ENCODE measurements at places on chromosomes 16 and 17.

DNA sequence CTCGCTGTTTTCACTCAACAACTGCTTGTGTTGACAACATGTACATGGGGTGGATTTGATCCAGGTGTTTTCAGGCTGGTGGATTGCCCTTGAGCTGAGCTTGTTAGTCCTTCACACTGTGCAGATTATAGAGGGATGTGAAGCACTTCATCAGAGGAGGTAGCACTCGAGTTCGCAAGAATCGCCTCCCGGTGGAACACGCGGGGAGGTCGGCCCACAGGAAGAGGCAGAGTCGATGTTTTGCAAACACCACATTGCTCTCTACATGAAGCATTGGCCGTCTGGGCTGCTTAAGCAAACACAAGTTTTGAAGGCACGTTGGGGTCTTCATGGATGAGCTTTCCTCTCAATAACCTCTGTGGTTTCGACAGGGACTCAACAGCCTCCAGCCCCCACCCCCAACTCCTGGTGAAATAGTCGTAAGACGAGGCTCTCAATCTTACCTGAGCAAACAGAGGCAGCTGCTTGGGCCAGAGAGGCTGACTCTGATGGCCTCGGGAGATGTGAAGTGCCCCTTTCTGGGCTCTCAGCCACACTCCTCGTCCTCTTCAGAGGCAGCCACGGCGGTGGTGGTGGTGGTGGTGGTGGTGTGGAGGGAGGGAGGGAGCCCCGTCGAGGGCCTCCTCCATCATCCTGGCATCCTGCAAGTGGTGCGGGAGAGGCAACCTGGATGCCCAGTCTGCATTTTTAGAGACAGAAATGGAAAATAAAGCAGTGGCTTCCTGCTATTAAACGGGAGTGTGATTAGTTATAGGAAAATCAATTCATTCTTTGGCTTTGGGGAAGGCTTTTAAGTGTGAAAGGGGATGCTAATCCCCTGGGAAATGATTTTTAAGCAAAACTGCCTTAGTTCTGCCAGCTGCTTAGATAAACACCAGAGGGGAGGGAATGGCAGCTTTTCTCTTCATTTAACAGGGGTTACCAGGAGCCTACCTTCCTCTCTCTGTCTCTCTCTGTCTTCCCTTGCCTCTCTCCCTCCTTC, 552.5 kb upstream of the EEF2KMT start:
- DNase-seq, result no peak

- DNase-seq, result no peak
Measured at GRCh38 chr16:55082591-55082976, 151.9 kb downstream of the IRX5 start.

- no peak for DNase-seq
Measured at GRCh38 chr17:59333836-59334235, 2.4 kb downstream of the YPEL2 start.

DNA sequence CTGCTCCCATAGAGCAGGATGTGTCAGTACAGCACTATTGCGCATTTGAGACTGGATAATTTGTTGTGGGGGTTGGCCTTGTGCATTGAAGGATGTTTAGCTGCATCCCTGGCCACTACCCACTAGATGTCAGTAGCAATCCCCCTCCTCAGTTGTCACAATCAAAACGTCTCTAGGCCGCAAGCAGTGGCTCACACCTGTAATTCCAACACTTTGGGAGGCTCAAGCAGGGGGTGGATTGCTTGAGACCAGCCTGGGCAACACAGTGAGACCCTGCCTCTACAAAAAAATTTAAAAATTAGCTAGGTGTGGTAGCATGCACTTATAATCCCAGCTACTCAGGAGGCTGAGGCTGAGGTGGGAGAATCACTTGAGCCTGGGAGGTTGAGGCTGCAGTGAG, 48.4 kb downstream of the CENPV start:
- DNase-seq, result no peak

DNA sequence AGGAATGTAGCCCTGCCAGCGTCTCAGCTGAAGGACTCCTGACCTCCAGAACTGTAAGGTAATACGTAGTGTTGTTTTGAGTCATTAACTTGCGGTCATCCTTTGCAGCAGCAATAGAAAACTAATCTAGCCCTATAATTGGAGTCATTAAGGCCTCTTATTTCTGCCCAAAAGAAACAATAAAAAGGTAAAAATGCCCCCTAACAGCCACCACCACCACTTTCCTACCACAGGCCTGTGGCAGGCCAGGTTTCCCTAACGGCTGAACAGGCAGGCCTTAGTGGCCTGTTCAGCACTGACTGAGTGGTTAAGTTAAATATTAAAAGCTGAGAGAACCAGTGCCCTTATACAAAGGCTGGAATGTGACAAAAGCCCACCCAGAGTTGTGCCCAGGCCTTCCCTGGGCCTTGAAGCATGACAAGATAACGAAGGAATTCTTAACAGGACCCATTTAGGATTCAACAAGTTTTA, 286.5 kb upstream of the ERCC4 start:
- no peak for DNase-seq

GRCh38 chr16:56708525-56709442, 21.1 kb upstream of the NUP93 start:
- no peak for DNase-seq

DNA sequence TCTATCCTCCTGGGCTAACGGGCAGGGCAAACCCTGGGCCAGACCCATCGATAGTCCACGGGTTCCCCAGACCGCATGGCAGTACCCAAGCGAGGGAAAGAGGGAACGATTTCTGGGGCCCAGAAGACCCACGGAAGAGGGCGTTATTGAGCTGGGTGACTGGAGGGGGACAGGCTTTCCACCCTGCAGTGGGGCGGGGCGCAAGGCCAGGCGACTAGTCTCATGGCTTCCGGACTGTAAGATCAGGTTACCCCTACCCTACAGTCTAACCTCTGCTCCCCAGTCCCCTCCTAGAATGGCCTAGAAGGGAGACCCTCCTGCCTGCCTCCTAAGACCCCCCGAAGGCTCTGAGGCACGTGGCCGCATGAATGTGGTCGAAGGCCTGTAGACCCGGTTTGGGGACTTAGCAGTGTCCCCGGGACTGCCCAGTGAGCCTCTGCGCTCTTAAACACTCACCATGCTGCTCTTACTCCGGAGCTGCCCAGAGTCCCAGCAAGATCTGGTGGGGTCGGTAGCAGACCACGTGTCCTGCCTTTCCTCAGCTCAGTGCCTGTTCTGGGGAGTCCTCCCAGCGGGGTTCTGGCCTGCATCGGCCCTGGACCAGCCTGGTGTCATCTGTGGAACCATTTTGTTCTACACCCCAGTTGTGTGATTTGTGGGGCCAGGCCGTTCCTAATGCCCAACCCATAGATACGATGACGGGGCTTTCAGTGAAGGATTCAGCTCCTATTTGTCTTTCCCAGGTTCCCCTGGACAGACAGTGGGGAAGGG, 13.2 kb upstream of the AURKB start:
- DNase-seq, result peak; percentile 55

DNA sequence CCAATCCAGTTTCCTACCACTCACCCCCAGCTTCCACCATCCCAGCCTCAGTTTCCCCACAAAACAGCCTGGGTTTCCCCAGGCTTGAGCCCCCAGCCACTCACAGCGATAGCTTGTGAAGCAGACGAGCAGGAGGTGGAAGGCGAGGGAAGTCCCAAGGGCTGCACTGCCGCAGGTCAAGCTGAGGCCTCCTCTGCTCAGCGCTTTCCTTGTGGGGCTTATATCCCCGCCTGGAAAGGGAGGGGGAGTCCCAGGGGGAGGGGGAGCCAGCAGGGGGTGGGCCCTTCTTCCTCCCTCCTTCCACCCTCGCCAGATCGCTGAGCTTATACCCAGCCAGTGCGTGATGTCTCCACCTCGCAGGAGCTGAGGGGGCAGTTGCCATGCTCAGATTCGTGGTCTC, at the start of gene PYY:
Gene PYY, minus strand, starts transcription at position 195 of the 400 bp plus-strand sequence. CDS start 457 bp downstream, outside the sequence.
- no peak for DNase-seq

GRCh38 chr17:72602517-72603419, 481.9 kb downstream of the SOX9 start:
- DNase-seq, result no peak

GRCh38 chr17:28916302-28916934, 13.5 kb upstream of the DHRS13 start:
- DNase-seq, result no peak

GRCh38 chr17:75138519-75138918, 7.0 kb upstream of the NT5C start:
- DNase-seq, result no peak

DNA sequence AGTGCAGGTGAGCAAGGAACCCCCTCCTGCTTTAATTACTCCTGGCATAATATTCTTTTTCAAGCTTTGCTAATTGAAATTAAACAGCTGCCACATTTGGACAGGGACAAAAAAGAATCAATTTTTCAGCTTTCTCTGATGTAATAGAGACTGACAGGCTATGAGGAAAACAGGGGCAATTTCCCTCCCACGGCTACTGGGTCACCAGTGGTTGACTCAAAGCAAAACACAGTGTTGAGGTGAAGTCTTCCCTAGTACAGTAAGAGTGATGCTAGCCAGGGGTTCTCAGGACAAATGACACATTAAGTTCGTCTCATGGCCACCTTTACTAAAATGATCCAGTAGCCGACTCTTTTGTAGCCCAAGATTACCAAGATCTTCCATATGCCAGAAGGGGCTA, 38.6 kb upstream of the PMFBP1 start:
- no peak for DNase-seq

DNA sequence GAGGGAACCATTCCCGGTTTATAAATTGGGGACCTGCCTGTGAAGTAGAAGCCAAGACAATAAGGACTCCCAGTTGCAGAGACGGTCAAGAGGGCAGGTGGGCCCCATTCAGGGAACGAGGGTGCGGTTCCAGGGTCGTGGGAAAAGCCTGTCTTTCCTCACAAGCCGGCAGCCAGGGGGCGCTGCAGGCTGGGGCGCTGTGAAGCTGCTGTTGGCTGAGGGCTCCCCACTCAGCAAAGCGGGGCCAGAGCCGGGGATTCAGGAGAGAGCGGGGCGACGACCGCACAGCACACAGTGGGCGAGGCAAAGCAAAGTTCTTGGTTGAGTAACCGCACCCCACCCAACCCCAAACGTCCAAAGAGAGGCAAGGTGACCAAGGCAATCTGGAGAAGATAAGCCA, 24.9 kb downstream of the CDRT15 start:
- no peak for DNase-seq

DNA sequence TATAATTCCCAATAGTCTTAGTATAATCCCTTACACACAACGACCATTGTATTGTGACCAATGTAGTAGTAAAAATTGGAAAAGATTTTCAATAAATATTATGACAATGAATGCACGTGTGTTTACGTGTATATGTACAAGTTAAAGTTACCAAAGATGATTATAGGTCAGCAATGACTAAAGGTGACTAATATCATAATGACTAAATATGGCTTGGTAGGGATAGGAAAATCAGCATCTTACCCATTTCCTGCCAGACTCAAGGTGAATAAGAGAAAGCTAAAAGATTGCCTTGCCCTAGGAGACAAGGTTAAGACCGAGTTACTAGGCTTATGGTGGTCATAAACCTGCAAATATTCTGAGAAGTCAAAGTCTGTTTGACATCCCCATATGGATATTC, 34.4 kb downstream of the CPD start:
- DNase-seq, result no peak

GRCh38 chr17:7644775-7645174, 6.0 kb upstream of the ATP1B2 start:
- DNase-seq, result no peak

DNA sequence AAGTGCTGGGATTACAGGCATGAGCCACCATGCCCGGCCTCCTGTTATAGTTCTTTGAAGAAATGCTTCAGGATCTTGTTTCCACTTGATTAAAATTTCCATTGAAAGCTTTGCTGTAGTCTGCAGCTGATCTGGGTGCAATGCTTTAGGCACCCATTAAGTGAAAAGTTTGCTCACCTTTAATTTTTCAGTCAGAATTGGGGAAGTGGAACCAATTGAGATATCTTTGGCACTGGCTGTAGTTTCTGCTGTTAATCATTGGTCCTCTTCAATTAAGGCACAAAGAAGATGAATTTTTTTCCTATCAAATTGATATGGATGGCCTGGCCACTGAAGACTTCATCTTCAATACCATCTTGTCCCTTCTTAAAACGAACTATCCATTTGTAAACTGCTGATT, 336.1 kb upstream of the TBX2 start:
- no peak for DNase-seq

GRCh38 chr16:4140652-4141051, 24.4 kb upstream of the ADCY9 start:
- no peak for DNase-seq

DNA sequence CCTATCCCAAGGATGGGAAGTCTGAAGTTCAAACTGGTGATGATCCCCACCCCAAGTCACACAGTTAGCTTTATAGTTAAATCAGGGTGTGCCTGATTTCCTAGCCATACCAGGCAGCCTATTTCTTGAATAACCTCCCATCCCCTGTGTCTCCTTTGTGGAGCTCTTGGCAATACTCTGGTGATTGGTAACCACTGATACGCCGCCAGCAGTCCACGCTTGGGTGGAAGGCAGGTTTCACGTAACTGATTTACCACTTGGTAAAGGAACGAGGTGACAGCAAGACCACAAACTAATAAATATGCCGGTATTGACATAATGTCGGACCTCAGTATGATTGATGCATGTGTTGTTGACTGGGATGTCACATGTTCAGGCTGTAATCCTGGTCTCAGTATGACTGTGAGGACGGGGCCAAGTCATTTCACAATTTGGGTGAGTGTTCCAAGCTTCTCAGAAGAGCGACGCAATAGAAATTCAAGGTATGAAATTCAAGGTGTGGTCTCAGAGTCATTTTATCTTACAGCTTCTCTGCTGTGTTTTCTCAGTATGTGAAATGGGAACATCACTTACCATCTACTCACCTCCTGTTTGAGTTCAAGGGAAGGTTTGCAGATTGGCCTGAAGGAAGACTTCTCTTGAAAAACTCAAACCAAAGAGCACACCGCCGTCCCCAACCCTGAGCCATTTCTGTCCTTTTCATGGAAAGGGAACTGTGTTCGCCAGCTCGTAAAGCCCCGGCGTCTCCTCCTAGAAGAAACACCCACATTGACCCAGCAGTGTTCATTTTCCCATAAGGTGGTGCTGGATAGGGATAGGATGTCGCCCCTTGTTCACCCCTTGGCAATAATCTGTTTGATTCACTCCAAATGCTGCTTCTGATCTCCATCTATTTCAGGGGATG, 678.9 kb downstream of the WWOX start:
- no peak for DNase-seq

DNA sequence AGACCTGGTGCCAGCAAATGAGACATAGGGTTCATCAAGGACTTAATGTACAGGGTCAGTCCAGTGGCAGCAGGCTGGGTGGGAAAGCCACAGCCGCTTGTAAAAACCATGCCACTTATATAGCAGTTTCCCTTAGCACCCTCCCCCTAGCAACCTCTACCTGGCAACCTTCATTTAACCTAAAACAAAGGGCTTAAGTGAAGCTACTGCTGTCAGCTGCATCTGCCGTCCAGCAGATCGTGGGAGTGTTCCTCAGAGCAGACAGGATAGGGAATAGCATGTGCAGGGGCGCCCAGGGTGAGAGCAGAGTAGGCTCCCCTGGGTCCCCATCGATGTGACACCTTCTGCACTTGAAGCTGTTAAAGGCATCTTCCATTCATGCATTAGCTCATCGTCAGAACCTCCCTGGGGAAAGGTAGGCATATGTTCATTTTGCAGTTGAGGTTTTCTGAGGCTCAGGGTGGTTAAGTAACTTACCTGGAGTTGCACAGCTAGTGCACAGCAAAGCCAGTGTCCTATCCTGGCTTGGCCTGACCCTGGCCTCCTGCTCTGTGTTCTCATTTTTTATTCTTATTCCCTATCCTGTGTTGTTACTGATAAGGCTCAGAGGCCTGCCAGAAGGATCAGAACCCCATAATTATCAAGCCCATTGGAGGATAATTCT, 112.5 kb downstream of the SOCS1 start:
- no peak for DNase-seq

- no peak for DNase-seq
Measured at GRCh38 chr17:7615265-7615747, 609 bp upstream of the FXR2 start.
